Stimulated activated CD8-positive, alpha-beta memory T cell treated with anti-CD3 and anti-CD28 coated beads, Interleukin-7, amount 100 ng/mL, for 1 hour (primary cell): ENCODE measurements at places on chromosomes 6 and 20.

DNA sequence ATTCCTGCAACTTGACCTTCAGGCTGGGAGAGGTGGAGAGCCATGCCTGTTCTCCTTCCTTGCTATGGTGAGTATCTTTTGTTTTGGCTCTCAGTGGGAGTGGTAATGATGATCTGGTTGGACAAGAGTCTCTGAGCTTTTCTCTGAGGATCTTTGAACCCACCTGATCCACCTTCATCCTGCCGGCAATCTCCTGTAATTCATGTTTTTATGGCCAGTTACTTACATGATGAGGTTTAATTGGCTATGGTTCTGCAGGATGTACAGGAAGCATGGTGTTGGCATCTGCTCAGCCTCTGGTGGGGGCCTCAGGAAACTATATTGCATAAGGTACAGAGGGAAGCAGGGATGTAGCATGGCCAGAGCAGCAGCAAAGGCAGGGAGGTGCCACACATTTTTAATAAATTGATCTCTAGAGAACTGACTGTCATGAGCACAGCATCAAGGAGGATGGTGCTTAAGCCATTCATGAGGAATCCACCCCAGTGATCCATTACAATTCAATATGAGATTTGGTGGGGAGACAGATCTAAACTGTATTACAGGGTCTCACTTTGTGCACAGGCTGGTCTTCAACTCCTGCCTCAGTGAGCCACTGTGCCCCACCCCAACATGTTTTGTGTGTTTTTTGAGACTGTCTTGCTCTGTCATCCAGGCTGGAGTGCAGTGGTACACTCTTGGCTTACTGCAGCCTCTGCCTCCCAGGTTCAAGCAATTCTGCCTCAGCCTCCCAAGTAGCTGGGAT lies 10.0 kb downstream of the HSPA1B start:
- DNase-seq: no peak

DNA sequence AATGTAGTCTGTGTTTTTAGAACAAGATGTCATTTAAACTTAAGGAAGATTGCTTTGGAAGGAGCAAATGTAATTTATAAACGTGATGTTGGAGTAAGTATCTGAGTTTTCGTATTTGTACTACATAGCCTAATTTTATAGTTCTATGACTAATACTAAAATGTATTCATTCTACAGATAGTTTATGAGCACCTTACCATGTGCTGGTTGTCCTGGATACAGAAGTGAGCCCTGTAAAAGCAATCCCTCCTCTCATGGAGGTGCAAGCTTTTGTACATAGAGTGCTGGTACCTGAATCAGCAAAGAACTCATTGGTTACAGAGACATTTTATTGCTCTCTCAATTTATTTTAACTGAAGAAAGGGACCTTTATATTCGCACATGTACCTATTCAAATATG lies 27.1 kb downstream of the TBPL1 start:
- DNase-seq: no peak

DNA sequence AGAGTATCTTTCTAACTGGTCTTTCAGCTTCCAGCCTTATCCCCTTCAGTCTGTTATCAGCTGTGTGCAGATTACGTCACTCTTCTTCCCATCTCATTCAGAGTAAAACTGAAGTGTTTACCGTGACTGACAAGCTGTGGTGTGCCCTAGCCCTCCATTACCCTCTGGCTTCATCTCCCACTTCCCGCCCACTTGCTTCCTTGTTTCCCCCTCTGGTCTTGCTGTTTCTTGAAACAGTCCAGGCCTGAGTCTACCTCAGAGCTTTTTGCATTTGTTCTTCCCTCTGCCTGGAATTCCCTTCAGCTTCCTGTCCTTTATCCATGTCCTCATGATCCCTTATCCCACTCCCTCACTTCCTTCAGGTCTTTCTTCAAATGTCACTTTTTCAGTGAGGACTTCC lies 66.9 kb downstream of the CARMIL1 start:
- no peak for DNase-seq

GRCh38 chr6:78483553-78484197 lies 383.7 kb upstream of the IRAK1BP1 start:
- no peak for DNase-seq

DNA sequence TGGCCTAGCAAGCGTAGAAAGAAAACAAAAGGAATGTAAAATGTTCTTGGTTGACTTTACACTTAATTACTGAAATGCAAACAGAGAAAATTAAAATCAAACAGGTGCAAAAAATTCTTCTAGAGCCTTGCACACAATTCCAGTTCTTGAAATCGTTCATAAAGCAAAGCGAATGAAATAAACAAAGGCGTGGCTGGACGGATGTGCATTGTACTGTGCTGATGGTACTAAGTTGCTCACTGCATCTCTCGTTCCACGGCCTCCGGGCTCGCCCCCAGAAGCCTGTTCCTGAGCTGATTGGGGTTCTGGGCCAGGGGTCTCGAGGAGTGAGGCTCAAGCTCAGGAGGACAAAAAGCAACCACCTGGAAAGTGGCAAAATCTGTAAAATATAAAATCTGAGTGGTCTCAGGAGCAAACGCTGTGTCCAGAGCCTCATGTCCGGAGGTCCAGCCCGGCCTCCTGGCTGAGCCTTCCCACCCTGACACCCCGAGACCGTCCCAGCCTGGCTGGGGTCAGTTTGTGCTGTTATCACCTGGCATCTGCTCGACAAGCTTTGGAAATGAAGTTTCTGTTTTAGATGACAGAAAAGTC lies 71.3 kb downstream of the TTLL2 start:
- no peak for DNase-seq

DNA sequence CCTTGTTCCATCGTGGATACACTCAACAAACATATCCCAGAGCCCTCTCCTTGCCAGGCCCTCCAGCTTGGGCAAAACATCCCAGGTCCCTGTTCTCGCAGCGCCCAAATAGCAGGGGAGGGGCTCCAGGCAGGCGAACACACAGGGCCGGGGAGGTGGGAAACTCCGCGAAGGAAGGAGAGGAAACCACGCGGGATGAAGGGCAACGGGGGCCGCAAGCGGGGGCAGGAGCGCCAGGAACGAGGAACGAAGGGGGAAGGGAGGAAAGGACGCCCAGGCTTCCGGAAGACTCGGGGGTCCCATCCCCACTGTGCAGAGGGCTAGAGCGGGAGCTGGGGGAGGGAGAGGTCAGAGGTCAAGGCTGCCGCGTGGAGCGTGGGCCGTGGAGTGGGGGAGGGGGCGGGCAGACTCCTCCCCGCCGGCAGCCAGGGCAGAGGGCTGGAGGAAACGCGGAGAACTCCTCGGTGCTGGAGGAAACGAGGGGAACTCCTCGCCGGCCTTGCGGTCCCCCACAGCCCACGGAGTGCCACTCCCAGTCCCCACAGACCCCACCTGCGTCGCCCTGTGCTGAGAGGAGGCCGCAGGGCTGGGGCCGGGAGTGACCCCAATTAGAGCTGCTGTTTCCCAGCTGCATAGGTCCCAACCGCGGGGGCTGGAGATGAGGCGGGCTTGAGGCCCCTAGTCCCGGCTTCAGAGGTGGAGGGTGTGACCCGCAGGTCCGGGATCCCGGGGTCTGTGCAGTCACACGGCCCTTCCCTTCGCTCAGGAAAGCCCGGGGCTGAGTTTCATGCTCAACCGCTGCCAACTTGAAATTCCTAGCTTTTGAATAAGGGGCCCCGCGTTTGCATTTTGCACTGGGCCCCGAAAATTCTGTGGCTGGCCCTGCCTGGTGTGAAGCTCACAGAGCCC lies 1.2 kb upstream of the RBM38 start:
- no peak for DNase-seq

DNA sequence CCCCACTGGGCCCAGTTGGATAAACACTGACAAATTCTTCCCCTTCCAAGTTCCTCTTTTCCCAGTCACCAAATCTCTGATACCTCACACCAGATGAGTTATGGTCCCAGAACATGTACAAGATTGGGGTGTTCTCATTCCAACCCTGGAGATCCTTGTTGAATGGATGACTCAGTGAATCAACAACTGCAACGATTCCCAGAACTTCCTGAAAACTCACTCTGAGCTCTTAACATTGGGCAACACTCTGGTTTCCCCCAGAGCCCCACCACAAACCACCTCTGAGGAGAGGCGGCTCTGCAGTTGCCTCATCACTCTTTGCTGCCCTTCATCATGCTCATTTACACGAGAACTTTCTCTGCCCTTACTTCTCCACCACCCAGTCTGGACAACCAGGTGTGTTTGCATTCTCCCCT lies 115.2 kb downstream of the MRPL14 start:
- no peak for DNase-seq

DNA sequence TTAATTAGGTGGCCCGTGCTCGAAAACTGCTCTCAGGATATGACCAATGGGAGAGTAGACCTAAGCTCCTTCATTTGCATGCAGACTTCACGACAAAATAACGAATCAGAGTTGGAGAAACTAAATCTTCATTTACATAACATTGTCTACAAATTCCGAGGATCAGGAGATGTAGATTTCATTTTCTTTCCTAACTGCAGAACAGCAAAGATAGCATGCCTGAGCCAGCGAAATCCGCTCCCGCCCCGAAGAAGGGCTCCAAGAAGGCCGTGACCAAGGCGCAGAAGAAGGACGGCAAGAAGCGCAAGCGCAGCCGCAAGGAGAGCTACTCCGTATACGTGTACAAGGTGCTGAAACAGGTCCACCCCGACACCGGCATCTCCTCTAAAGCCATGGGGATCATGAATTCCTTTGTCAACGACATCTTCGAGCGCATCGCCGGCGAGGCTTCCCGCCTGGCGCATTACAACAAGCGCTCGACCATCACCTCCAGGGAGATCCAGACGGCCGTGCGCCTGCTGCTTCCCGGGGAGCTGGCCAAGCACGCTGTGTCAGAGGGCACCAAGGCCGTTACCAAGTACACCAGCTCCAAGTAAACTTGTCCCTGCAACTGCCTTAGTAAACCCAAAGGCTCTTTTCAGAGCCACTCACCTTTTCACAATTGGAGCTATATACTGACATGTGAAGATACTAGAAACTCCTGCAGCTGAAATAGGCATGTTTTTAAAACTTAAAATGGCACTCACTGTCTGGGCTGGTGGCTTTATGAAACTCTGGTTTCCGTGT lies 96.5 kb downstream of the HFE start:
- DNase-seq: no peak

GRCh38 chr20:53385941-53386767 lies 207.5 kb downstream of the ZNF217 start:
- no peak for DNase-seq

GRCh38 chr6:68637071-68637470 lies 2.0 kb downstream of the ADGRB3 start:
- no peak for DNase-seq

DNA sequence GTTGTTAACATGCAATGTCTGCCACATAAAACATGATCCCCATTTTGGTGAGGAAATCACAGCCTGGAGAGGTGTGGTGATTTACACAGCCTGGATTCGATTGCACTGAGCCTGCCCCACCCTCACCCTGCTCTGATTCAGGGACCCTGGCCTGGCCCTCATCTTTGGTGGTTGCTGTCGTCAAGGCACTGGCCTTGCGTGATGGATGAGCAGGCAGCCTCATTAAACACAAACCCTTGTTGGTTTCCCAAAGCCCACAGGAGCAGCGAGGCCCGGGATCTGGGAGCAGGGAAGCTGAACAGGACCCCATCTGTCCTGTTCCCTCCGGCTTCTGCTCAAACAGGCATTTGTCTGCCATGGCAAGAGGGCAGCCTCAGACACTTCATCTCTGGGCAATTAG lies 70.8 kb downstream of the CHMP4B start:
- no peak for DNase-seq

- DNase-seq: no peak
These were observed 16.4 kb upstream of the BMP7 start for GRCh38 chr20:57282670-57283361.

DNA sequence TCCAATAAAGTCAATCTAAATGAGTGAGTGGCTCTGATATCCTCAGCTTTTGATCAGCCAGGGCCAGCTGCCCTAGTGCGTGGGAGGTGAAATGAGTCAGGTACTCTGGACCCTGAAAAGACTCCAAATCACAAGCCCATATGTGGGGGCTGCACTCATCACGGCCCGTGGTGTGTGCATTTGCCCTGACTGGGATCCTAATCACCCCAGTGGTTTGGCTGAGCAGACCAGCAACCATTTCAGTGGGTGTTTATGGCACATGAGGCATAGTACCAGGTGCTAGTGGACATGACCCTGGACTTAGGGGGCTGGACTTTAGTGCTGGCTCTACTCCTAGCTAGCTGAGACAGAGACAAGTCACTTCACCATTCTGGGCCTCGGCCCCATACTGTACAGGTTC lies 39.4 kb downstream of the SCML4 start:
- no peak for DNase-seq

GRCh38 chr6:152018876-152019275 lies 211.4 kb downstream of the ESR1 start:
- DNase-seq: no peak

DNA sequence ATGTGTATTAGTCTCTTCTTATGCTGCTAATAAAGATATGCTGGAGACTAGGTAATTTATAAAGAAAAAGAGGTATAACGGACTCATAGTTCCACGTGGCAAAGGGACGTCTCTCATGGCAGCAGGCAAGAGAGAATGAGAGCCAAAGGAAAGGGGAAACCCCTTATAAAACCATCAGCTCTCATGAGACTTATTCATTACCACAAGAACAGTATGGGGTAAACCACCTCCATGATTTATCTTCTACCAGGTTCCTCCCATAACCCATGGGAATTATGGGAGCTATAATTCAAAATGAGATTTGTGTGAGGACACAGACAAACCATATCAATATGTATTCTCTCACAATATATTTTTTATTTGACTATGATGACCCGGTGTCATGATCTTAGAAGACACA lies 109.1 kb downstream of the UTRN start:
- DNase-seq: no peak

DNA sequence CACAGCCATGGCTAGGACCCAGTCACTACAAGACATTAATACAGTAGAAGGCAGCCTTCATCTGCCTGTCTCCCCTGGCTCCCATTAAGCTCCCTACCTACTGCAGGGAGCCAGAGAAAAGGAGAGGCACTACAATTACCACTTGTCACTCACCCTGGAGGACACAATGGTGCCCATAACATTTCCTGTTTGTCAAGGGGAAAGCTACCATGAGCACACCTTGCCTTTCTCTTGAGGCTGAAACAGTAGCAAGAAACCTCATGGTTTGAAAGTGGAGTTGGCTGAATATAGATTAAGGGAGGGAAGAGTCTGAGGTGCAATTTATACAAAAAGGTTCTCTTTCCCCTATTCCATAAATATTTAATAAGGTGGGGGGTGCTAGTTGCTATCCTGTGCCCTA lies 27.9 kb downstream of the STK38 start:
- DNase-seq: no peak

DNA sequence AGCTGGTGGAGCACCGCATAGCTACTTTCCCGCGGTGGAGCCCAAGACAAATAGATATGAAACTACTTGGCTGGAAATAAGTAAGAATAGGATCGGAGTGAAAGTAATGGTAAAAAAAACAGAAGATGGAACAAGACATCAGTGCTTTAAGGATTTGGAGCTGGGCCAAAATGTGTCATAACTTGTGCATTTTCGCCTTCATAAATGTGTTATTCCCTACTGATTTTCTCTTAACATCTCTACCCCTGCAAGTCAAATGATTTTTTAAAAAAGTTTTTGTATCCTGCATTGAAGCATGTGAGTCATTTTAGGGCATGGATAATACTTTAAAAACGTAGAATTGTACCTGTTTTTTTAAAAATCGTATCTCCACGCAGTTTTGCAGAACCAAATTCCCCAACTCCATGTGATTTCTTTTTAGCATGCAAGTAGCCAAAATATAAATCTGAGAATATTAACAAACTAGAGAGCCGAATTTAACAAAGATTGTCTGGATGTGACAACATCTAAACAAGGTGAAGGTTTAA lies 882 bp upstream of the FAM184A start:
- DNase-seq: no peak
